ENCODE measurements at places on chromosomes 6 and 20. TPM values are rescaled to one million over a fixed set of nuclear protein-coding genes. Genes with fewer than 3 reads are reported as not detected.

RAD21L1 gene
- not detected for polyA plus RNA-seq

DNA sequence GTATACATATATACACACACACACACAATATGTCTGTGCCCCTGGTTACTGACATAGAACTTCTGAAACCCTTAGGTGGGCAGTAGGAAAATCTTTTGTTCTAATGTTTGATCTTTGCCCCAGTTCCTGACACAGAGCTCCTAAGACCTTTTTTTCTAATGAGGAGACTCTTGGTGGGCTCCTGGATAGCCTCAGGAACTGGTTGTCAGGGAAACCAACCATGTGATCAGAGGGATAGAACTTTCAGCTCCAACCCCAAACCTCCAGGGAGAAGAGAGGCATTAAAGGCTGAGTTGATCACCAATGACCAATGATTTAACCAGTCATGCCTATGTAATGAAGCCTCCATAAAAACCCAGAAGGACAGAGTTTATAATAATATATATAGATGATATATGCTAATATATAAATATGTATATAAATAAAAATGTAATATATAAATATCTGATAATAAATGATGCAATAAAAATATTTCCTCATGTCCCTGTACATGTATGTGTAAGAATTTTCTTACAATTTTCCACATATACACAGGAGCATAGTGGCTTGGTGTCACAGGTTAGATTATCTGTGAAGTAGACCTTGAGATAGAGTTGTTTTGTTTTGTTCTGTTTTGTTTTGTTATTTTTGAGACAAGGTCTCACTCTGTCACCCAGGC is 93.3 kb downstream of the GPX5 start:
- no peak for DNase-seq

GRCh38 chr6:40543146-40543545 is 44.0 kb downstream of the LRFN2 start:
- no peak for DNase-seq

LPA gene
- polyA plus RNA-seq = 0.19 TPM

GRCh38 chr6:25599516-25600085 is 52.4 kb upstream of the SCGN start:
- DNase-seq = no peak
